ENCODE measurements at places on chromosomes 13 and 19.

DNA sequence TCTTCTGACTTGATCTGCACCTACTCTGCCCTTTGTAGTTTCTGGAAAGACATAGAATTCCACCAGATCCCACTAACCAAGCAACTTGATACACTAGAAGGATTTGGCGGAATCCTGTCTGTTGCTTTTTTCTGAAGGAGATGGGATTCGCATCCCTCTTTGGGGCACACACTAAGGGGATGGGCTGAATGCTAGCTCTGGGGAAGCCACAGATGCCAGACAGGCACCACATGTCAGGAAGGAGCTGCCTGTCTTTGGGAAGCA is 52.1 kb downstream of the SERP2 start:
- no peak for DNase-seq

- no peak for DNase-seq
Observed at GRCh38 chr19:16914421-16914820, 25.6 kb downstream of the F2RL3 start.

DNA sequence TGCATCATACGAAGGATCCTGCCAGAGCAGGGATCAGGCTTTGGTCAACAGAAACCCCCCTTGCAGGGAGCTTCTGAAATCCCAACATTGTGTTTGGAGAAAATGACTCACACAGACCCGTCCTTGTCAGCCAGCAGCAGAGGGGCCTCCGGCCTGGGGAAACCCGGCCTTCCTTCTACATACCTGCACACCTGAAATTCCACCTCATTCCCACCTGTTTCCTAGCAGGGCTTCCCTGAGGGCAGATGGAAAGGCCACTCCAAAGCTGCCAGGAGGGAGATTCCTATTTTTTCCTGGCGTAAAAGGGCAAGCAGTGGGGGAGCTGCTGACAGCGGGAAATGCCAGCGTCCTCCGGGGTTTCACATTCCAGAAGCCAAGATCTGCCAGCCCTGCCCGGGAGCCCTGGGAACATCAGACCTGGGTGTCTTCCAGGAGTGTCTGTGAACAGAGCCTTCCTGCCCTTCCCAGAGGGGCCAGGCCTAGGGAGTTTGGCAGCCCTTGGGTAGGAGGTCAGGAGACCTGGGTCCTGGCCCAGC is 3.0 kb upstream of the IGFL1 start:
- no peak for DNase-seq

DNA sequence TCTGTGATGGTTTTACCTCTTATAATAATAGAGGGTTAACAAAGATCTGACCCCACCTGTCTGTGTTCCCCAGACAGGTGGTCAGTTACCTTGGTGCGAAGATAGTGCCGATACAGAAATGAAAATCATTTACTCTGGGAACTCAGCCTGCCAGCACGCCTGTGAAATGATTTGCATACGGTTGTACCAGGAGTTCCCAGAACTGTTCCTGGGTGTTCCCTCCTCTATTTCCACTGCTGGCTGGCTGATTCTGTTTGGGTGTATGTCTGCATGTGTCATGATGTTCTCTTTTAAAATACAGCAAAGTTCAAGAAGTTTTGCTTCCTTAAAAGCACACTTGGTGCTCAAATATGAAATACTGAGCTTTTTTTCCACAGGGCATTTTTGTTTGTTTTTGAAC is 527.1 kb downstream of the FGF9 start:
- no peak for DNase-seq

DNA sequence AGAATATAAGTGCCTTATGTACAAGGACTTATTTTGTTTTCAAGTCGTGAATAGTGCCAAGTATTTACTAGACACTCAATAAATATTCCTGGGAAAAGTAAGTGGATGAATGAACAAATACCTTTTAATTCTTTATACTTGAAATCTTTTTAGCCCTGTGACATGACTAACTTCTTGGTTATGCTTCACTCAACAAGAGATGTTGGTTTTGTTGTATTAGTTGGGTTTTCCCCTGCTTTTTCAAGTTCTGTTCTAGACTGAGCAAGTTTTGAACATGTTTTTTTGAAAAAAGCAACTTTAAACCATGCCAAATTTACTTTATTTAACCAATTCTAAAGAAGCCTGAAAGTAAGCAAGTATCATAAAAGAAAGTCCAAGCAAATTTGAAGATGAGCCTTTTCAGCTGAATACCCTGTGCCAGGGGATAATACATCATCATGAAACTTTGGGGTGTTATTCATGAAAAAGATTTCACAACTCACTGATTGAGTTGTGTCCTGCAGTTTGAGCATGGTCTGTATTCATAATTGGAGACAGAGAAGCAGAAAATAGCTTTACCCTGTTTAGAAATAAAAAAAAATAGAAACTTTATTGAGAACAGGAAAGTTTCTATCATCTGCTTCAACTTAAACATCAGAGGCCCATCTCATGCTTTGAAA is 11.1 kb downstream of the LMO7 start:
- no peak for DNase-seq

- no peak for DNase-seq
Observed at GRCh38 chr13:102928941-102929675, 83.3 kb downstream of the ERCC5 start.

DNA sequence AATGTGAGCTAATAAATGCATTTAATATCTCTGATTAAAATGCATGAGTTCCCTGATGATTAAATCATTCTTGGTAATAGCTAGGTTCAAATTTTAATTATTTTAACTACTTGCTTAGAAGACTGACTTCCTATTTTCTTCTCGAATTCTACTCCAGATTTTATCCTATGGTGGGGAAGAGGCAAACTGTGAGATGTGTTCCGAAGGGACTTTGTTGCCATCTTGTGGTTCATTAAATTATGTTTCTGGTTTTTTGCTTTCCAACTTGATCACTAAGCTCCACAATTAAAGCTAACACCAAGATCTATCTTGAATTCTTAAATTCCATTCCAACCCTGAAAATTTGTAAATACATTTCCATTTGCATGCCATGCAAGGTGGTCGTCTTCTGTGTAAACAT is 538.4 kb upstream of the PCDH20 start:
- no peak for DNase-seq

DNA sequence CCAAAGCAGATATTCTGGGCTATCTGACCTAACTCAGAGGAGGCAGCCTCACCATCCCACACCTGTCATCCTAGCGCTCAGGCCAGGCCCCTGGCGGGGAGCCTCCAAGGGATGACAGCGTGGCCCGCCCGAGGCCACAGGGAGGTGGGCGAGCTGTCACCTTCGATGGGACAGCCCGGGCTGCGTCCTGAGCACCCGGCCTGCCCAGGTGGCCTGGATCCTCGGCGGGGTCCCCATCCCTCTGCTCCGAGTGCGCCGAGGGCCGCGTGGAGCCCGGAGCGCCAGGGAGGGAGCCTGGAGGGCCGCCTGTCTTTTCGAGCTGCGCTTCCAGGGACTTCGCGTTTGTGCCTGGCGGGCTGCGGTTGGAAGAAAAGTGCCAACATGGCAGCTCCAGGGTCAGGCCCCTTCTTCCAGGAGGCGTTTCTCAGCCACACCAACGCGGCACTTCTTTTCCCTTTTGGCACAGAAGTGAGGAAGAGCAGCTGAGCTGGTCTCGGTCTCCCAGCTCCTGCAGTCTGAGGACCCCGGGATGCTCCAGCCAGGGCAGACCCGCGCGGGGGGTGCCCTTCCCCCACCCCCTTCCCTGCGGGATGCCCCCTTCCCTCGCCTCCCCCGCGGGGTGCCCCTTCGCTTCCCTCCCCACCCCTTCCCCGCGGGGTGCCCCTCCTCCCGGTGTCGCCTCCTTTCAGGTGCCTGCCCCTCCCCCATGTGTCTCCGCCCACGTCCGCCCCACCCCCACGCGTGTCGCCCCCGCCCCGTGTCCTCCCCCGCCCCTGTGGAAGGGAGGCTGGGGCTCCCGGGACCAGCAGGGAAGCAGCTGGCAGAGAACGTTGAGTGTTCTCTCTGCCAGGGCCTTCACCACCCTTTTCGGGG is 42.3 kb downstream of the GJA3 start:
- DNase-seq = peak; percentile 84

GRCh38 chr13:99941086-99941485 is 30.5 kb downstream of the ZIC5 start:
- no peak for DNase-seq

GRCh38 chr19:55189403-55189835 is 9.3 kb upstream of the SYT5 start:
- DNase-seq = no peak

GRCh38 chr13:58850161-58850560 is 1218.6 kb downstream of the PCDH17 start:
- no peak for DNase-seq

DNA sequence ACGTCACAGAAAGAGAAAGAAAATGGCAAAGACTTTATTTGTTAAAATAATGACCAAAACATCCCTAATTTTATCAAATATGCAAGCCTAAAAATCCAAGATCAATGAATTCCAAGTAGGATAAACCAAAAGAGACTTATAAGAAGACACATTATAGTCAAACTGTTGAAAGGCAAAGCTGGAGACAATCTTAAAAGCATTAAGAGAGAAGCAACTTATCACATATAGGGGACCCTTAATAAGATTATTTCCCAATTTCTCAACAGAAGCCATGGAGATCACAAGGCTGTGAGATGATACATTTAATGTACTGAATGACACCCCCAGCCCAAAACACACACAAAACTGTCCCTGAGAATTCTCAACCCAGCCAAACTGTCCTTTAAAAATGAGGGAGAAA is 228.7 kb downstream of the COG6 start:
- DNase-seq = no peak

GRCh38 chr13:36543671-36544070 is 111.4 kb downstream of the CCNA1 start:
- DNase-seq = no peak

DNA sequence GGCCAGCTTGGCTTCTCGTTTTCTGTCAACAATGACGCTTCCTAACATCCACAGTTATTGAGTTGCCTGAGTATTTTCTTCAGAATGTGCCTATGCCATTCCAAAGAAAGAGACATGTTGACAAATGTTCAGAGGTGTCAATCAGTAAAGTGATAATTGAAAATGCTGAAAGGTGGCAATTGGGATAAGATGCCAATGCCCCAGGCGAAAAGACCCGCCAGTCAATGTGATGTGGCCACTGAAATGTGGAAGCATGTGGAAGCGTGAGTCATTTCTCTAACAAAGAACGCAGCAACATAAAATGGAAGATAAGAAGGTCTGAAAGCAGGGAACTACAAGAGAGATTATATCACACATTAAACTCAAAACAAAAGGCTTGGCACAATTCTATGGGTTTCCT is 882.2 kb upstream of the SLC10A2 start:
- DNase-seq = no peak

DNA sequence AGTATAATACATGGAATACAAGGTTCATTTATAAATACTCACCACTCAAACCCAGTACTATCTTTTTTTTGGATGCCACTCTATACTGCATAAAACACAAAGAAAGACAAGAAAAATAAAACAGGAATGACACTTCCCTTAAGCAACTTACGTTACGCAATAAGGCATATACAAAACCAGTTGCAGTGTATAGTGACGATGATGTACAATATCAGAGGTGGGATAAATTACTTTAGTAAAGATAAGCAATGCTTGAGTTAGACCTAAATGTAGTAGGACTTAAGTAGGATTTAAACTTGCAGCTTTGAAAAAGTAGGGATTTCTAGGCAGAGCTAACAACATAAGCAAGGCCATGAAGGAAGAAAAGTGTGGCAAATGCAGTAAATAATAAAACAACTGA is 374.9 kb downstream of the SPRY2 start:
- DNase-seq = no peak

- DNase-seq = no peak
Observed at GRCh38 chr13:30312904-30313303, 5.6 kb upstream of the KATNAL1 start.

GRCh38 chr19:55071129-55071502 is 4.6 kb upstream of the EPS8L1 start:
- DNase-seq = no peak

- DNase-seq = no peak
Observed at GRCh38 chr13:111577208-111577828, 256.9 kb downstream of the TEX29 start.

- DNase-seq = no peak
Observed at GRCh38 chr13:75771818-75772217, 135.7 kb downstream of the LMO7 start.

- DNase-seq = no peak
Observed at GRCh38 chr13:72258340-72258981, 391.5 kb upstream of the DACH1 start.

DNA sequence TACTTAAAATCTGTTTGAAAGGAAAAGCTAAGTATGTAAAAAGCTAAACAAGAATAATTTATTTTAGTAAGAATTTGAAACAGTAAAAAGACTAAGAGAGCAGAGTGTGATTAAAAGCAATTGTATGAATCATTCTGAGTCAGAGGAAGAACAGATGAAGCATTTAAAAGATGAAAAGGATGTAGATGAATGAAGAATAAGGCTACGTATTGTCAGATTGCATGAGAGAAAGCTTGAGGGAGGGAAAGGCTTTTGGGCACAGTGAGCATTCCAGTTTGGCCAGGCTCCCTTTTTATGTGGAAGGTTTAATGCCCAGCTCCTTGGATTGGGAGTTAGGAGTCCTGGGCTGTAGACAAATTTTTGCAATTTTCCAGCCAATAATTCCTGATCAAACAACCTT is 117.7 kb downstream of the FREM2 start:
- DNase-seq = no peak

GRCh38 chr19:41334793-41335192 is 18.9 kb downstream of the TGFB1 start:
- DNase-seq = no peak

- peak; percentile 17 for DNase-seq
Observed at GRCh38 chr19:29941828-29942403, at the start of gene URI1. Gene URI1, plus strand, starts transcription at chr19:29942239. Its CDS starts 309 bp downstream, at chr19:29942548.

- no peak for DNase-seq
Observed at GRCh38 chr13:102236341-102236740, 165.5 kb downstream of the FGF14 start.

- no peak for DNase-seq
Observed at GRCh38 chr13:47665043-47665442, 336.0 kb downstream of the SUCLA2 start.

DNA sequence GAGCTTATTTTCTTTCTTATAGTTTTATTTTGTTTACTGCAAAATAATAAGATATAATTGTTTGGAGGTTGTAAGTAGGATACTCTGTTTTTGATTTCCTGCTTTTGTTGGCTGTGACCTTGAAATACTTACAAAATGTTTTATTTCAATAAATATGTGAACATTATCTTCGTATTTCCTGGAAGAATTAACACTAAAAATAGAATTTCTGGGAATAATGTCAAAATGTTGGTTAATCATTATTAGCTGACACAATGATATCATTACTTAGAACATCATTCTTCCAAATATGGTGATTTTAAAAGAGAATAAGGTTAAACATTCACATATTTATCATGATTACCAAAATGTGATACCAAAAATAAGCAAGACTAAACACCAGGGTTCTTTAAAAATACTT is 1148.6 kb upstream of the PRR20A start:
- DNase-seq = no peak

GRCh38 chr13:29752175-29752574 is 98.2 kb downstream of the UBL3 start:
- DNase-seq = no peak

DNA sequence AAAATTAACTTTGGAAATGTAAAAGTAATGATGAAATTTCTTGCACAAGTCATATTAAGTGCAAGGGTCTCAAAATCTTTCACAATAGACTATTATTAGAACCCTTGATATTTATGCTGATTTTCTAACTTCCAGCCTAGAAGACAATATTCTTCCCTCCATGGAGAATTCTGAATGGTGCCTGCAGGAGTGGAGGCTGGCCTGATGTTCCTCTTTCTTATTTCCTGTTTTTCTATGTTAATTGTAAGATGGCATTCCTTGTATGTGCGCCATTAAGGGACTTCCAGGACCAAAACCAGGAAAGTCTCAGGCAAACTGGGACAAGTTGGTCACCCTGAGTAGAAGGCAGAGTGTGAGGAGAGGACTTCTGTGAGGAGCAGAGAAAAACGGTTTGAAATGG is 294.9 kb downstream of the DLEU7 start:
- no peak for DNase-seq

GRCh38 chr13:59391696-59392095 is 772.0 kb downstream of the DIAPH3 start:
- DNase-seq = no peak

All from C1 segment of cervical spinal cord (tissue), 14 donors.